Lower lobe of right lung (tissue), 2 donors: ENCODE measurements at places on chromosomes 5 and 9. TPM values are rescaled to one million over a fixed set of nuclear protein-coding genes. Genes with fewer than 3 reads are reported as not detected.

The AIF1L gene
- total RNA-seq = 16.0 TPM

GRCh38 chr5:156400231-156400986 is 73.4 kb downstream of the SGCD start:
- DNase-seq = no peak
- peaks cover 9% of the 10 kb centered on the region for H3K4me1 ChIP-seq
- H3K27ac ChIP-seq = no peak overlapping the region
- no peaks in the 10 kb centered on the region for H3K36me3 ChIP-seq

- H3K4me1 ChIP-seq = peaks cover 9% of the 10 kb centered on the region
- no peak for DNase-seq
- H3K27ac ChIP-seq = no peak overlapping the region
- H3K36me3 ChIP-seq = no peaks in the 10 kb centered on the region
- H3K27me3 ChIP-seq = no peaks in the 10 kb centered on the region
These were observed 159.4 kb upstream of the NR3C1 start for GRCh38 chr5:143562935-143563334.

- peaks cover 50% of the 10 kb centered on the region for H3K4me1 ChIP-seq
- DNase-seq = no peak
- no peaks in the 10 kb centered on the region for H3K27me3 ChIP-seq
- no peak overlapping the region for H3K4me3 ChIP-seq
These were observed 5.9 kb downstream of the RGMB start for GRCh38 chr5:98779264-98779877.

DNA sequence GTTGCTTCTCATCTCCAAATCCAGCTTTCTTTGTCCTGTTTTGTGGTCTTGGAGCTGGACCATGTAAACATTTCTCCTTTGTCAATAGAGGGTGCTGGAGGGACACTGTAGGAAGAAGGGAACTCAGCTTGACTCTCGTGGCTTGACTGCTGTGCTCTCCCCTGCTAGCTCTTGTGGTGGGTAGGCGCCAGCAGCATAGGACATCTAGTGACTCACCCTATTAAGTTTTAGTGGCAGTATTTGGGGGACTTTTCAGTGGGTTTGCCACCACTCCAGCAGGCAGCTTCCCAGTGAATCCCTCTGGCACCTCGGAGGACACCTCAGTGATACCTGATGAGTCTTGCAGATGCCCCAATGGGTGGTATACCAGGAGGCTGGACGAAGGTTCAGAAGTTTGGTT is 97.8 kb downstream of the TSSK1B start:
- no peak overlapping the region for H3K4me3 ChIP-seq
- DNase-seq = no peak
- no peaks in the 10 kb centered on the region for H3K4me1 ChIP-seq
- no peak overlapping the region for H3K27ac ChIP-seq
- no peaks in the 10 kb centered on the region for H3K27me3 ChIP-seq

GRCh38 chr9:127927201-127927987 is 3.2 kb downstream of the PIP5KL1 start:
- H3K4me1 ChIP-seq = peaks cover 50% of the 10 kb centered on the region
- H3K27me3 ChIP-seq = peaks cover 15% of the 10 kb centered on the region
- peaks cover 2% of the 10 kb centered on the region for H3K36me3 ChIP-seq
- no peak overlapping the region for H3K27ac ChIP-seq
- peak overlapping the region; percentile 50 for H3K4me3 ChIP-seq
